Hippocampal formation (tissue), 2 donors: ENCODE measurements at places on chromosomes 1 and 21.

GRCh38 chr1:85629532-85629920, 49.0 kb downstream of the CCN1 start:
- no peak for DNase-seq

- no peak for DNase-seq
These were observed 45.3 kb downstream of the GPATCH2 start for GRCh38 chr1:217585577-217585976.

GRCh38 chr1:162633081-162633762, 958 bp downstream of the DDR2 start:
- no peak for DNase-seq

GRCh38 chr1:1137256-1138045, 21.6 kb upstream of the C1orf159 start:
- no peak for DNase-seq

DNA sequence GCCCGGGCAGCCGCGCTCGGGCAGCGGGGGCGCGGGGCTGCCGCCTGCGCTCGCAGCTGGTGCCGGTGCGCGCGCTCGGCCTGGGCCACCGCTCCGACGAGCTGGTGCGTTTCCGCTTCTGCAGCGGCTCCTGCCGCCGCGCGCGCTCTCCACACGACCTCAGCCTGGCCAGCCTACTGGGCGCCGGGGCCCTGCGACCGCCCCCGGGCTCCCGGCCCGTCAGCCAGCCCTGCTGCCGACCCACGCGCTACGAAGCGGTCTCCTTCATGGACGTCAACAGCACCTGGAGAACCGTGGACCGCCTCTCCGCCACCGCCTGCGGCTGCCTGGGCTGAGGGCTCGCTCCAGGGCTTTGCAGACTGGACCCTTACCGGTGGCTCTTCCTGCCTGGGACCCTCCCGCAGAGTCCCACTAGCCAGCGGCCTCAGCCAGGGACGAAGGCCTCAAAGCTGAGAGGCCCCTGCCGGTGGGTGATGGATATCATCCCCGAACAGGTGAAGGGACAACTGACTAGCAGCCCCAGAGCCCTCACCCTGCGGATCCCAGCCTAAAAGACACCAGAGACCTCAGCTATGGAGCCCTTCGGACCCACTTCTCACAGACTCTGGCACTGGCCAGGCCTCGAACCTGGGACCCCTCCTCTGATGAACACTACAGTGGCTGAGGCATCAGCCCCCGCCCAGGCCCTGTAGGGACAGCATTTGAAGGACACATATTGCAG, 3.0 kb downstream of the ARTN start:
- DNase-seq = no peak

DNA sequence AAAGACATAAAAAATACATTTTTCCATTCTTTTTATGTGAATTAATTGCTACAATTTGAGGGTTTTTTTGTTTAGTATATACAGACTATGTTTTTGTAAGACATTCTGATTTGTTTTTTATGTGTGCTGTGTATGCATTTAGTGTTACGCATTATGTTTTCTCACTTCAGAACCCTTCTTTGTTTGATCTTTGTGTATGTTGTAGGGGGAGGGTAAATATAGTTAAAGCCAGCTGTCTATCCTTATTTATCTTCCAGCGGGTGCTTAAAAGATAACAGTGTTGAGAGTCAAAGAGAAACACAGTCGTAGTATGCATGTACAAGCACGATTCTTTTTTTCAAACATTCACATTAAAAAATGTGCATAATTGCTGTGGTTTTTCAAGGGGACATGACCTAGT, 97.5 kb upstream of the KIAA1614 start:
- DNase-seq = no peak

DNA sequence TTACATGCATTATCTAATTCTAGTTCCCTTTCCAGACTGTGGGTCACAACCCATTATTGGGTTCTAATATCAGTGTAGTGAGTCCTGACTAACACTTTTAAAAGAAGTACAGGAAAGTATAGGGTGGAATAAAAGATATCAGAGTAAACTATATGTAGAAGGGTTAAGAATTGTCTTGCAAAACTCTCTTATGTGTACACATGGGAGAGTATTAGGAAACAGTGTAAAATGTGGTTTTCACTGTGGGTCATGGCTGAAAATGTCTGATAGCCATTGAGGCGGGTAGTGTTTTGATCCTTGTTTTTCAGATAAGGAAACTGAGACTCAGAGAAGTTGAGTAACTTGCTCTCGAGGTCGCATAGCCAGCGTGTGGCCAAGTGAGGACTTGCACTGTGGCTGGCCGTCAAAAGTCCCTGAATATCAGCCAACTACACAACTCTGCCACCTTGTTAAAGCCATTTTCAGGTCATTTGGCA, 18.5 kb upstream of the MTARC1 start:
- DNase-seq = no peak

DNA sequence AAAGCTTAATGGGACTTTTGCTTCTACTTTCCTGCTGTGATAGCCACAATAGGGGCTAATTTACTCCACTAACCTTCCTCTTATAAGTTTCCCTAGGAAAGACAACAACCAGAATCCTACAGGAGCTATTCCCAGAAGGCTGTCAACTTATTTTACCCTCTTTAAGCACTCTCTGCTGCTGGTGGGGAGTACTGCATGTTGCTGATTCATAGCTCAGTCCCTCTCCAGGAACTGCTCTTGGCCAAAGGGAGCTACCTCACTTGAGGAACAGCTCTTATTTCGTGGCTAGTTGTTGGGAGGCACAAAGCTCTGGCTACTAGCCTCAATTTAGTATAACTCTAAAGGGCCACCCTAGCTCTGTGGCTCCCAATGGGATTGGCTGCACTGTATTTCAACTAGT, 37.2 kb downstream of the ADSS2 start:
- DNase-seq = no peak

DNA sequence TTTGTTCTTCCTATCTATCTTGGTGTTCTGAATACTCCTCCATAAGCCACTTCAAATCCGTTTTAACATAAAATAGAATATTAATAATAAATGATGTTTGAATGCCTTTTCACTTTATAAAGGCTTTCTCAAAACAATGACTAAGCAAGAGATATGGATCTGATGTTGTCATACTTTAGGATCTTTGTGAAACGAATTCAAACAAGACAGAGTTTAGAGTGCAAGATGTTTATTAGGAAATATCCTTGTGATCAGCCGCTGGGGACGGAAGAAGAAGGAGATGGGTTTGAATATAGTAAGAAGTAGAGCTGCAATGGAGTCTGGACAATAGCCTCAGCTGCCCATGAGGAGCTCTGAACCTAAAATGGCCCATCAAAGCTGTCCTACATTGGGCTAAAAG, 351.8 kb downstream of the NEGR1 start:
- no peak for DNase-seq

GRCh38 chr1:39635871-39636210, 3.6 kb downstream of the HEYL start:
- no peak for DNase-seq

GRCh38 chr1:201731142-201731541, 97.8 kb upstream of the IPO9 start:
- DNase-seq = peak; percentile 66

DNA sequence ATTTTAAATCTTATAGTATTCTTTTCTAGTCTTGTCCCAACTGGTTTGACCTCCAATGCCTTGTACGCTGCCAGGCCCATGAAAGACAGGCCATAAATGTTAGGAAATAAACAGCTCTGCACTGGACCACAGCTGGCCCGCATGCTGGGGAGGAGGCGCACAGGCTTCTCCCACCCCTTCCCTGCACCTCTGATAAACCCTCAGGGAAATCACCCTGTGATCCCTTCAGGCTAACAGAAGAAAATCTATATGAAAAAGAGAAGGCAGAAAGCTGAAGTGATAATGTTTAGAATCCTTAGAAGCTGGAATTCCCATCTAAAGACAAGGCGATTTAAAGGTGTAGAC, 41.5 kb downstream of the COLGALT2 start:
- DNase-seq = no peak

GRCh38 chr1:153790966-153791647, 15.9 kb downstream of the SLC27A3 start:
- peak; percentile 59 for DNase-seq
